ENCODE measurements at places on chromosomes 4 and X.

DNA sequence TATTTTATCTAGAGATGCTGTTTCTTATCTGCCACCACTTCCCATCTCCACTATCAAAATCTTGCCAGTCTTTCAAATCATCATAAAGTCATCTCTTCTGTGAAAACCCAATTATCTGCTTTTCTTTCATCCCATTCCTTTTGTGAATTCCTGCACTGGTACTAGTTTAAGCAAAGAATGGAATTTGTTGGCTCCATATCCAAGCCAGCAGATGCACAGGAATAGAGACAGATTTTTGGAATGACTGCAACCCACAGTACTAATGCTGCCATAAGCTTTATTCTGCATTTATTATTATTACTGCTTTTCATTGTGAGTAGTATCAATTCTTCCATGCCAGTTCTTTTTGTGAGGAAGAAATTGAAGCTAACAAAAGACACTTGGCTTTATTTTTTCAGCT lies 616.7 kb downstream of the RAPGEF2 start:
- DNase-seq: no peak

DNA sequence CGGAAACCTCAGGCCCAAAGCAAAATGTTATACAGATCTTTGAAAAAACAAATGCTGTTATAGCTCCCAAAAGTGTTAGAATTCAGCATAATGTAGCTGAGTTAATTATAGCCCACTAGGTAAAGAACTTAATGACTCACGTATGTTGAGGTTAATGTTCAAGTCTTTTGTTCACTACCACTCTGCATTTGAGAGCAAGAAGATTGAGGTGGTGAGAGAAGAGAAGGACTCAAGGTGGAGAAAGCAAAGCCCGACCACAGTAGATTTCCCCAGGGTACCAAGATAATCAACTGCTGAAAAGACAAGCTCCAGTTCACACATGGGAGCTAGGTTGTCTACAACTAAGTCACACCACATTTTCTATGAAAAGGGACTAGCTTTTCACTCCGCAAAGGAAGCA lies 480.2 kb downstream of the DTHD1 start:
- no peak for DNase-seq

DNA sequence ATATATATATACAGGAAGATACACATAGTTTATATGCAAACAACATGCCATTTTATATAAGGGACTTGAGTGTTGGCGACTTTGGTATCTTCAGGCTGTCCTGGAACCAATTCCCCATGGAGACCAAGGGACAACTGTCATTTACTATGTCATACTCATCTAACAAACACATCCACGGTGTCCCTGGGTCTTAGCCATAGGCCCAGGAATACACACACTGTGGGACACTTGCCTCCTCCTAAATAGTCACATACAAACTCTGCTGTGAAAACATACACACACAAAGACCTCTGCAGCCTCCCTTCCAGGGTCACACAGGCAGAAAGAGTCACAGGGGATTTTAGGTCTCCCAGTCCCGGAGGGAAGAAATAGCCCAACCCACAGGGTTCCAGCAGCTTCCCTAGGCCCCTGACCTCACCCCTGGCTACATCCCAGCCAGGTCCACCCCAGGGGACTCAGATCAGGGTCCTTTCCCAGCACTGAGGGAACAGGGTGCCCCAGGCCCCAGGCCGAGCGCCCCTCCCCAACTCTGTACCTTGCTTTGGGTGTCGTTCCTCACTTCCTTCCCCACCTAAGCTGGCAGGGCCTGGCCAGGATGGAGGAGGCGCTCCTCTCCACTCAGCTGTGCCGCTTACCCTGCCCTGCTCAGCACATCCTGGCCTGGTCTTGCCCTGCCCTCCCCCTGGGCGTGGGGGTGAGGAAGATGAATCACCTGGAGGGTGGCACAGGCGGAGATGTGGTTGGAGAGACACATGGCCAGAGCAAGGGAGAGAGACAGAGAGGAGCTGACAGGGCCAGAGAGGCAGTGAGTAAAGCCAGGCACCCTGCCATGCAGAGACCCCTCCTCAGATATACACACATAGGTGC lies 21.8 kb downstream of the FGD1 start:
- no peak for DNase-seq

DNA sequence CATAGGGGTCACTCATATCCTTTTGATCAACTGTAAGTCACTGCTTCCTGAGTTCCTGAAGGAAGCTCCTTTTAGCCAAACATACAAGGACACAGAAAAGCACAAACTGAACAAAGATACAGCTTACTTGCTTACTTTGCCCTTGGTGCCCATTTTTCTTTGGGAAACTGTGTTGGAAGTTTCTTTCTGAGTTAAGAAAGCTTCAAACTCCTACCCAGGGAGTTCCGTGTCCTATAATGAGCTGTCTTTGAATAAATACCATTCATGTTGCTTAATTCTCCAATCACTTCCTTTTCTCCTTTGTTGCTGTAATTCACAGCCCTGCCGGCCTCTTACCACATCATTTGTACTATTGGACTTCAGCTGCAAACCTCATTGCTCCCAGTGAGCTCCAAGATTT lies at the start of gene ADH4:
ADH4 (minus strand) TSS at position 228 of the 400 bp plus-strand sequence; CDS start at position 153, 75 bp downstream.
- DNase-seq: no peak

DNA sequence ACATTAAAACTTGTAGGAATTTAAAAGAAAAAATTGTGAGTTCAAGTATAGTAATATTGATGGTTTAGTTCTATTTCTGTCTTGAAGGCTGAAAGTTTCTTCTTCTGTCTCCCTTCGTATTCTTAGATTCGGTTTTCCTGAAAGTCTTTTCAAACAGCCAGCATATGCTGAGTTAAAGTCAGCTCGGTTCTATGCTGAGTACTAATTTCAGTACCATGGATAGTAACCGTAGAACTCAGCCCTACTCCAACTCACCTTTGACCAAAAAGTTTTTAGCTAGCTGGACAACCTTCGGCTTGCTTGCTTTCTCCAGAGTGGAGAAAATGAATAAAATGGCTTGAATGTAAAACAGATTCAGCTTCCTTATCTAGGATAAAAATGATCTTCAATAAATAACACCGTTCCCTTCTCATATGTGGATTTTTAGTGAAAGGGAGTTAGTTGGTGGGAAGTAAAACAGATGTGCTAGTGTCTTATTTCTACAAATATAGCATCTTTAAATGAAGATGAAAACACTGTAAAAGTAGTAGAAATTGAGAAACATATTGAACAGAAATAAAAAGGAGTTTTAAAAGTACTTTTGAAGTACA lies 5.2 kb downstream of the POU4F2 start:
- DNase-seq: no peak

DNA sequence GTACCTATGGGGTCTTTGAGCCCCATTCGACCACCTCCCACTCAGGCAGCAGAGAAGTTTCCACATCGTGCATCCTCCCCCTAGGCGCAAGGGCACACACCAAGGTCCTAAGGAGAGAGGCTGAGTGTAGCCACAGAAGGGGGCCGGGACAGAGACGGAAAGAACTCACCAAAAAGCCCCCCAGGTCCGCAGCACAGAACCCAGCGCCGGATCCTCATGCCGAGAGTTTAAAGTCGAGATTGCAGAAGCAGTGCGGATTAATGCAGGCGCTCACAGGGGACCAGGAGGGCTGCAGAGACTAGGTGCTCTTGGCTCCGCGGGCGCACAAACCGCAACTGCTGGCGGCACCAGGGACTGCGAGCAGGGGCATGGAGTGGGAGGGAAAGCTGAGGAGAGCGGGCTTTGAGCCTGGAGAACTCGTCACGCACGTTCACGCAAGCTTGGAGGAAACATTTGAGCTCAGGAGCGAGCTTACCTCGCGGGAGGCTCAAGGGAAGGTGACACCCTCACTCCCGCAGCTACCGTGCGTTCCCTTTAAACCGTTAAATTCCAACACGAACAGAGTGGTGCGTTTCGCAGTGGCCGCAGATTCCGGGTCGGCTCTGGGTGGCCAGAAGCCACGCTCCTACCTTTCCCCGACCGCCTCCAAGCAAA lies 8.5 kb downstream of the NKX3-2 start:
- no peak for DNase-seq

DNA sequence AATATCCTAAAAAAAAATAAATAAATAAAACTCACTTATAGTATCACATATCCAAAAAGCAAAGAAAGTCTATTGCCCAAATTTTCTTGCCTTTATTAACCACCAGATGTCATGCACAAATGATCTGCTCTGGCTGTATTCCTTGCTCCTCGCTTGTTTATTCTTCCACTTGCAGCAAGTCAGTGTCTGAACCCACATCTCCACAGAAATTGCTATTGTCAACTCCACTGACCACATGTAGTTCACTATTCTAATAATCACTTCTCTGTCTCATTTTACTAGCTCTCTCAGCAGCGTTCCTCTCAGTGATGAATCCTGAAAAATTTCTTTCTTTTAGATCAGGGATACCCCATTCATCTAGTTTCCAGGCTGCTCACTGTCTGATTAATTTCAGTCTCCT lies 29.3 kb upstream of the CXXC4 start:
- DNase-seq: no peak

DNA sequence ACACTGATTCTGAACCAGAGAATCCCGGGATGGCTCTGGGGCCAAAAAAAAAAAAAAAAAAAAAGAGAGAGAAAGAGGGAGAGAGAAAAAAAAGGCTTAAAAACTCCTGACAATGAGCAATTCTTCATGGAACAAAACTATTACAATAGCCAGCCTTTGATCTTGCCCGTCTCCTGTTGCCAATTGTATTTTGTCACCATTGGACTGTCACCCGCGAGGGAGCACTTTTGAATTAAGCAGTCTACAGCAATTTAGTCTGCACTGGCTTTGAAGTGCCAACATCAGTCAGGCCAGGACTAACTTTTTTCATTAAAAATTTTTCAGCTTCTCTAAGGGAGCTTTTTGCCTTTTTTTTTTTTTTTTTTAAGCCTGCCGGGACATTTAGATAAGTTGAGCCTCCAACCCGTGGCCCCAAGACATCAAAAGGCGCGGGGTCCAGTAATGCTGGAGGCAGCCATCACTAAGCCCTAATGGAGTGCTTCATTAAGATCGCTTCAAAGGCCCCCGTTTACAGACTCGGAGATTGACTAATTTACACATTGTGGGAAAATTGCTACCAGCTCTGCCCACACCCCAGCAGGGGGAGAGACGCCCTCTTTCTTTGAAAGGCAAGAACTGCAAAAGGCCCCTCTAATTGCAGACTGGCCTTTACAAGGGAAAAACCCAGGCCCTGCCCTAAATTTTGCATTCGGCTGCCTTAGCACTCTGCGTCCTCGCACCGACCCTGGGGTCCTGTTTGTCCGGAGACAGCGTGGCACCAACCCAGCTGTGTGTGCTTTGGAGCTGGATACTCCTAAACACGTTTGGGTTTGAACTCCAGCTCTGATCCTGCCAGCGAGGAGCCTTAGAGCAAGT lies 98.1 kb upstream of the MSX1 start:
- DNase-seq: no peak

DNA sequence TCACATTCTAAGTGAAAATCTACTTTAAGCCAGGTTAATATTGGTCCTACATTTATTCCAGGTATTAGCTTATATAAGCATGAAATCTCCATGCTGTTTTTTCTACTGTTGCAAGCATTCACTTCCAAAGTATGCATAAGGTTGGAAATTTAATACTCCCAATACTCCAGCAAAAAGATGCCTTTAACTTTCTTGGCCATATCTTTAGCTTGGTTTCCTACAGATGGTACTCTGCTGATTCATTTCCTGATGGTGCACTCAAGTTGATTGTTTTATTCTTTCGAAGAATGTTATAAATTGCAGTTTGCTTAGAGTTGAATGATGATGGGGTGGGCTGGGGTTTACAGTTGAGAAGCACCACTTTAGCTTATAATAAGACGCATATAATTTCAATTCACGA lies 330.2 kb downstream of the PTTG2 start:
- DNase-seq: no peak
